ENCODE measurements at places on chromosomes 7 and 10.

DNA sequence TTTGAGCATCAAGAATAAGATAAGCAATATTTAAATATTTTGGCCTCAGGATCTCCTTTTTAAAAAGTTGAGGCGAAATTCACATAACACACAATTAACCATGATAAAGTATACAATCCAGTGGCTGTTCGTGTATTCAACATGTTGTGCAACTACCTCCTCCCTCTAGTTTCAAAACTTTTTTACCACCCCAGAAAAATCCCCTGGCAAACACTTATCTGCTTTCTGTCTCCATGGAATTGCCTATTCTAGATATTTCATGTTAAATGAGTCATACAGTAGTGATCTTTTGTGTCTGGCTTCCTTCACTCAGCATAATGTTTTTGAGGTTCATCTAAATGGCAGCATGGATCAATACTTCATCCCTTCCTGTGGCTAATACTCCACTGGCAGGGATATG, 31.8 kb upstream of the IL15RA start:
- DNase-seq: no peak

DNA sequence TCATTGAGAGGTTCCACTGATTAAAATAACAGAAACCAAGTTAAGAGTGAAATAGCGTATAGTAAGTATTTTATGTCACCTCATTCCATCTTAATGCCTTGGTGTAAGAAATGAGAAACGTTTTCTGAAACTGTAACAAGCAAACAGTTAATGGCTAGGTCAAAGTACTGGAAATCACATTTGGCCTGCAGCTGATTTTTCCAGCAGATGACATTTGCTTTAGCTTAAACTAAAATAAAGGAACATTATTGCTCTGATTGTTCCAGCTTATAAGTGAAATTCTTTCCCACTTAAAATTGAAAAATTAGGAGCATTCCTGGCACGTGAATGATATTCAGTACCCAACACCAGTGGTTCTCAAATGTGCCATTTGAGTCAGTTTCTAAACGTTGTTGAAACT, 213.6 kb upstream of the DPP6 start:
- no peak for DNase-seq

DNA sequence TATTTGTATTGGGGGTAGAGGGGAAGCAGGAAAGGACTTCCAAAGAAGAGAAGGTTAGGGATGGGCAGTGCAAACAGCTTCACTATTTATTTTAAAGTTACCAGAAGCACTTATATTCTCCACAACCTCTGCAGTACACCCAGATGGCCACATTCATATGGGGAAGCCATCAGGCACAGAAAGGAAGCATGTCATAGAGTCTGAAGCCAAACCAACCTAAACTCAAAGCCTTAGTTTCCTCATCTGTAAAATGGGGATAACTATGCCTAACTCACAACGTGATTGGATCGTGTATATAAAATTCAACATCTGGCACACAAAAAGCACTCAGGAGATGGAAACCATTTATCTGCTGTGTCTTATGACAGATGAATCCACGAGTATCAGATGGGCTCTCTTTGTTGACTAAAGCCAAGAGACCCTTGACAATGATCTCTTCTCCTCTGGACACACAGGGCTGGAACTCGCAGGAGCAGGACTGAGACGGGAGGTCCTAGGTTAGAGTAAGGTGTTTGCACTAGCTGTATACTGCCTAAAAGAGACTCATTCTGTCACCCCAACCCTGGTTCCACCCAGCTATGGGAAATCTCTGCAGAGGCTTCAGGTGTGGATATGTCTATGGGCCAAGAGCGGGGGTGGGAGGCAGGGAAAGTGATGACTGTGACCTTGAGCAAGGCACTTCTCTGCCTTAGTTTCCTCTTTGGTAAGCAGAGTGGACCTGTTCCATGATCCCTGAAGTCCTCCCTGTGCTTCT, 1.8 kb downstream of the KIAA1549 start:
- DNase-seq: no peak

DNA sequence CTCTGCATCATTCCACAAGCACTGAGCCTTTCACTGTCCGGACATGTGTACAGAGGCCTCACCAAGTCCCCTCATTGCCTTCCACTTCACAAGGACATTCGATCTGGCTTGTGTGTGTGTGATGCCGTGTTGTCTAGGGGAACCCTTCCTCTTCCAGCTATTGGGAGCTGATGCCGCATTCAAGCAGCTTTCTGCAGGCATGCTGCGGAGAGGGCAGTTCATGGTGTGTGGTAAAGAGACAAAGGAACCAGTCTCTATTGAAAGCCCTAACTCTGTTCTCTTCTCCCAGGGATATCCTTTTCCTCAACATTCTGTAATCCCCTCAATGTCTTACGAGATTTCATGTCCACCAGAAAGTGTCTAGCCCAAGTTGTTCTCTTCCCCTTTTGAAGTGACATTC, 141.6 kb downstream of the ALOX5 start:
- DNase-seq: no peak

DNA sequence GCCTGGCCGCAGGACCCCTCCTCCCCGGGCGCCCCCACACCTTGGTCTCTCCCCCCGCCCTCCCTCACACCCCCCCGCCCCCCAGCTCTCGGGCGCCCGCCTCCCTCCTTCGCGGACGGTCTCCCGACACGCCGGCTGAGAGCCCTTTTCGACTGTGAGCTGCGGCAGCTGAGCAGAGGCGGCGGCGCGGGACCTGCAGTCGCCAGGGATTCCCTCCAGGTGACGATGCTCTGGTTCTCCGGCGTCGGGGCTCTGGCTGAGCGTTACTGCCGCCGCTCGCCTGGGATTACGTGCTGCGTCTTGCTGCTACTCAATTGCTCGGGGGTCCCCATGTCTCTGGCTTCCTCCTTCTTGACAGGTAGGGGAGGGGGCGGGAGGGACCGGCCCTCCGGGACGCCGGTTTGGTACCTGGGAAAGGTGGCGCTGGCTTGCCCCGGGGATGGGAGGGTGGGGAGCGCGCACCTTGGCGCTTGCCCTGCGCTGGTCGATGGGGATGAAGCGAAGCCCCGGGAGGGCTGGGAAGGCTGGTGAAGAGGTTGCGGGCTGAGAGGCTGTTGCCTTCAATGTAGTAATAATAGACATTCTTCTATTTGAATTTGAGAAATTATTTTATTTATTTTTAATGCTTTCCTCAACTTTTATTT, at the start of gene BMPER:
BMPER (plus strand) TSS at position 151 of the 644 bp plus-strand sequence; CDS start at position 226, 75 bp downstream.
- DNase-seq: peak; percentile 44

GRCh38 chr7:158054611-158055010, 533.0 kb downstream of the PTPRN2 start:
- peak; percentile 40 for DNase-seq

DNA sequence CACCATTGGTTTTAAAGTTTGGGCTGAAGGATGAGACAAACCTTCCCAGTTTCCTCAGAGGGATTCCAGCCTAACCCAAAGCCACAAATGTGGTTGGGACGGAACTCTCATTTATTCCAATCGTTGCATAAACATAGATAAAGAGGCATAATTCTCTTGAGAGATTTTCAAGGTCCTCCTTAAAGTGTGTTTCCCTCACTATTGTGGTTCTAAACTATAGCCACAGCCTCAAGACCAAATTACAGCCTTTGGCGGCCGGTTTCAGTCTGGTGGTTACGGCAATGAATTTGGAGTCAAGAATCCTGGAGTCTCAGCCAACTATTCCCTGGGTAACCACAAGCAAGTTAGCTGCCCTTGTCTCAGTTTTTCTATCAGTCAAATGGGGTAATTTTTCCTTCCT, 42.6 kb downstream of the SEM1 start:
- DNase-seq: no peak

DNA sequence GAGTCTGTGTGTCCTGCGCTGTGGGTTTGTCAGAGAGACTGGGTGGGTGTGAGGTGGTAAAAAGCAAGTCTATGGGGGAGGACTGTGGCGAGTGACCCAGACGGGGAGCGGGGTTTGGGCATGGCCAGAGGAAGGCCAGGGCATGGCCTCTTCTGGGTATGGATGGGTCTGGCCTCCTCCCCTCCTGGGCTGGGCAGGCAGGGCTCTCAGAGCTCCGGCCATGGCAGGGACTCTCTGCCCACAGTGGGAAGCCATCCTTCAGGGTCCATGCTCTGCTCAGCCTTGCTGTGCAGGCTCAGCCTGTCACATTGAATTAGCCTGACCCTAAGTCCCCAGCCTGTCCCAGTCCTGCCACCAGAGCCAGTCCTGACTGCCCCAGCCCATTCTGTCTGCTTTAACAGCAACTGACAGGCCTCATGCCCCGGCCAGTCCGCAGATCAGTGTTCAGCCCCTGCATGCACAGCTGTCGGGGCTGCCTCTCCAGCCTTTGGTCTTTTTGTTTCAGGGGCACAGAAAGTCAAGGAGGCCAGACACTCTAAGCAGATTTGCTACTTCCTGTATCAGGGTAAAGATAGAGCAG, 7.9 kb downstream of the ANTXRL start:
- no peak for DNase-seq

DNA sequence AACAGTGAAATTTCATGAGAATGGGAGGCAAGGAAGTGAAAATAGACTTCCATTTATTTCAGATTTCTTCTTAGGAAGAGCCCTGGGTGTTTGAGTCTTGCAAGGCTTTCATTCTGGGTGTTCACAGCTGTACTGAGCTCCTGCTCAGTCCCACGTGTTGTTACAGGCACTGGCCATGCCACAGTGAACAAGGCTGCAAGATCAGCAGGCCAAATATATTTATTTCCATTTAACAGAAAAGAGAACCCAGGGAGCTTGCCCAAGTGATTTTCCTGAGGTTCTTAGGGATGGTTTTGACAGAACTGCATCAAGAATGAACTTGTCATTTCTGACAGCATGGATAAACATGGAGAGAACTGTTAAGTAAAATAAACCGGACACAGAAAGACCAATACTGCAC, 54.5 kb upstream of the CD36 start:
- DNase-seq: peak; percentile 28

Measured in right cardiac atrium (tissue), 5 donors.